ENCODE measurements at places on chromosomes 2 and 18. TPM values are rescaled to one million over a fixed set of nuclear protein-coding genes. Genes with fewer than 3 reads are reported as not detected.

Gene STARD6
- not detected for total RNA-seq

Gene ELOA2
- total RNA-seq: not detected

Gene NT5C1B
- total RNA-seq: not detected

Gene RAPH1
- total RNA-seq: 2.3 TPM

Gene GDF7
- total RNA-seq: not detected

Gene SKA1
- total RNA-seq: 37.5 TPM

Gene CXCR4
- total RNA-seq: 57.7 TPM

GRCh38 chr2:58710795-58711279 is 469.7 kb upstream of the FANCL start:
- DNase-seq: no peak
- H3K4me3 ChIP-seq: no peak overlapping the region
- no peaks in the 10 kb centered on the region for H3K4me1 ChIP-seq
- H3K27ac ChIP-seq: no peak overlapping the region
- H3K27me3 ChIP-seq: peaks cover 3% of the 10 kb centered on the region
- H3K36me3 ChIP-seq: no peaks in the 10 kb centered on the region

- no peak for DNase-seq
- H3K27ac ChIP-seq: no peak overlapping the region
- H3K4me1 ChIP-seq: peaks cover 8% of the 10 kb centered on the region
- H3K4me3 ChIP-seq: no peak overlapping the region
- H3K36me3 ChIP-seq: peaks cover 2% of the 10 kb centered on the region
Observed at GRCh38 chr2:147294825-147295392, 549.9 kb upstream of the ACVR2A start.

DNA sequence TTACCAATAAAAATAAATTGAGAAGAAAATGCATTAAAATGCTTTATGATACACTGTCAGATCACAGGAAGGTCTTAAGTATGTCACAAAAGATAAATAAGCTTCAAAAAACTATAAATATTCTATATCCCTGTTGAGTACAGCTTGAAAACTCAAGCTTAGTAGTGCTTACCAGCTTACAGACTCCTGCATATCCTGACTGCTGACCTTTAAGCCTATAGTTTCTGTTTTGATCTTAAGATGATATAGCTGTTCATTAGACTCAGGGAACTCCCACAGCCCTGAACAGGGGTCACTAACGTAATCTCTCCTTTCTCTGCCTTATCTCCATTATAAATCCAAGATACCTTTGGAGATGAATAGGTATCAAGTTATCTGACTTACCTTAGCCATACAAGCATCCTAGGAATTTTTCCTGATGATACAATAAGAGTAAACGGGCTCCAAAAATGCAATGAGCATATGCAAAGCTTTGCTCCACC is 93.7 kb upstream of the RBBP8 start:
- H3K4me3 ChIP-seq: no peak overlapping the region
- DNase-seq: no peak
- peaks cover 11% of the 10 kb centered on the region for H3K27me3 ChIP-seq
- no peaks in the 10 kb centered on the region for H3K4me1 ChIP-seq

DNA sequence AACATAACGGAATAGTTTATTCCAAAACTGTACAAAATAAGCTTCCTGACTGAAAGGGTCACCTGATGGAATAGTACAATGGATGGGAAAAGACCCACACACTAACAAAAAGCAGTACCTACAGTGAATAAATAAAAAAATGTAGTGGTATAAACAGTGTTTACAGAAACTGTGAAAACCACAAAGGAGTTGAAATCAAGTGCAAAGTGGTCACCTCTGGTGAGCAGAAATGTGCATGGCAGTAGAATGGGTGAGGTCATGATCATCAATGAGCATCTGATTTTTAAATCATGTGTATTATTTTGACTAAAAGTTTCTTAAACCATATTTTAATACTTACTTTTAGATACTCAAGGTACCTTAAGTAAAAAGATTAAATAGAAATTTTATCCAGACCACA is 11.4 kb downstream of the WDSUB1 start:
- peaks cover 4% of the 10 kb centered on the region for H3K4me1 ChIP-seq
- no peaks in the 10 kb centered on the region for H3K27me3 ChIP-seq
- DNase-seq: no peak
- peaks cover 24% of the 10 kb centered on the region for H3K36me3 ChIP-seq

- no peaks in the 10 kb centered on the region for H3K27me3 ChIP-seq
- H3K4me3 ChIP-seq: peak overlapping the region; percentile 93
- DNase-seq: no peak
- peaks cover 77% of the 10 kb centered on the region for H3K4me1 ChIP-seq
- H3K36me3 ChIP-seq: peaks cover 71% of the 10 kb centered on the region
Observed at GRCh38 chr2:113176696-113177355, 3.1 kb downstream of the PSD4 start.

DNA sequence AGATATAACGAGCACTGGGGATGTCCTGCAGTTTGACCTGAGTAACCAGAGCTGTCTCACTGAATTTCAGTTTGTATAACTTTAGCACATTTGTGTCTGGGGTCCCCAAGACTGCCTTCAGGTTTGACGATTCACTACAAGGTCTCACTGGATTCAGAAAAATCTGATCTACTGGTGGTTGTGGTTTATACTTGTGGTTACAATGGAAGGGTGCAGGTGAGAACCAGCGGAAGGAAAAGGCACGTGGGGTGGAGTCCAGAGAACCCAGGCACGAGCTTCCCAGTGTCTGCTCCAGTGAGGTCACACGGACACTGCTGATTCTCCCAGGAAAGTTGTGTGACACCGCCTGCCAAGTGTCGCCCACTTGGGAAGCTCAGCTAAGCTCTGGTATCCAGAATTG is 126.0 kb downstream of the ZNF236 start:
- H3K36me3 ChIP-seq: peaks cover 41% of the 10 kb centered on the region
- no peaks in the 10 kb centered on the region for H3K27me3 ChIP-seq
- H3K4me1 ChIP-seq: peaks cover 12% of the 10 kb centered on the region
- H3K27ac ChIP-seq: no peak overlapping the region

GRCh38 chr18:49645841-49646351 is 84.0 kb downstream of the LIPG start:
- no peaks in the 10 kb centered on the region for H3K36me3 ChIP-seq
- H3K27ac ChIP-seq: no peak overlapping the region
- H3K4me3 ChIP-seq: no peak overlapping the region
- no peak for DNase-seq

DNA sequence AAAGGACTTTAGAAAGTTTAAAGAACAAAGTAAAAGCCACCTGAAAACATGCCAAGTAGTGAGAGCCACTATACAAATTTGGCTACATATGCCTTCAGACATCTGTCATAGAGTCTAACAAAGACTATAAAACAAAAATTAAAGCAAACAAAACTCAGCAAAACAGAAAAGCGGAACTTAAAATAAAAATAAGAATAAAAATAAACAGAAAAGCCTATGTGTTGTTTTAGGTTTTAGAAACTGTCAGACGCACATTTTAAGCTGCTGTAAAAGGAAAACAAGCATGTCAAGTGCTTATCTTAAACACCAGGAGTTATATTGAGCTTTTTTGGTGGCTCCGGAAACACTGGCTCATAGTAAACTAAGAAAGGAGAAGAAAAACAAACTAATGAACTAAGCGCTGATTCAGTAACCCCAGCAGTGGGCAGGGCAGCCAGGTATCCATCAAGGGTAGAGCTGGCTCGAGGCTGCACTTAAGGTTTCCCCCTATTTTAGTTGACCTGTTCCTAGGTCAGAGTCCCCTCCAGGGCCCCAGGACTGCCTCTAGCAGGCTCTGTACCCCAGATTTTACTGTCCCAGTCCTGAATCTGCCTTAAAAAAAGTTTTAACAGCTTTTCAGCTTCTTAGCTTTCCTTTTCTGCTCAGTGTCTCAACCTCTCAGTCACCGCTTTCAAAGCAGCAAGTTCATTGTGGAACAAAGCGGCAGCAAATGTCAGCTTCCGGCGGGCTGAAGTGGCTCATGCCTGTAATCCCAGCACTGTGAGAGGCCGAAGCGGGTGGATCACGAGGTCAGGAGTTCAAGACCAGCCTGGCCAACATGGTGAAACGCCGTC is 15.4 kb upstream of the RMC1 start:
- peak overlapping the region; percentile 57 for H3K4me3 ChIP-seq
- H3K36me3 ChIP-seq: peaks cover 3% of the 10 kb centered on the region
- peaks cover 21% of the 10 kb centered on the region for H3K4me1 ChIP-seq
- H3K27me3 ChIP-seq: no peaks in the 10 kb centered on the region
- DNase-seq: peak; percentile 42
- H3K27ac ChIP-seq: peak overlapping the region; percentile 78

DNA sequence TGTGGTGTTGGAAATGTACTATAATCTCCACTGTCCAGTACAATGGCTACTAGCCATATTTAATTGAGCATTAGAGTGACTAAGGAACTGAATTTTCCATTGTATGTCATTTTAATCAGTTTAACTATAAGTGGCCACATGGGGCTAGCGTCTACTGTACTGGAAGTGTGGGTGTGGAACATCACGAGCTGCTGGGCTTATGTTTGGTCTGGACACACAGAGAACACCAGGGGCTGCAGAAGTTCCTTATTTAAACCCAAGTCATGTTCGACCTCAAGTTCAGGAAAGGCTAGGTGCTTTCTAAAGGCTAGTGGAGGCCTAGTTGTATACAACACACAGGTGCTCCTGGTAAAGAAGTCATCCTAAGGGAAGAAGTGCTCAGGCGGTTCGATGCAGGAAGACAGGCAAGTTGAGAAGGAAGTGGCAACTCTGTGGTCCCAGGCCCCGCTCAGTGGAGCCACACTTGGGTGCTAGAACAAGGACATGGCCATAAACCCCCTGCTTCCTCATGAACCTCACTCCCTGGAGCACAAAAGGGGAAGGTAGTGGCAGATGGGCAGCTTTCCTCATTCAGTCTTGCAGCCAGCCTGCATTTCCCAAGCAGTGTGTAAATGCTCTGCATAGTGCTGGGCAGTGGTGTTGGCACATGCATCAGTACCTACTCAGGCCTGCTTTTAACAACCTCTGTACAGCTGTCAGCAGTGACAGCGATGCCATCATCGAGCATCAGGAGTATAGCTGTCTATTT is 13.3 kb downstream of the LGALSL start:
- H3K27ac ChIP-seq: no peak overlapping the region
- no peaks in the 10 kb centered on the region for H3K4me1 ChIP-seq
- no peak for DNase-seq

- peak overlapping the region; percentile 83 for H3K27ac ChIP-seq
- DNase-seq: no peak
- H3K4me3 ChIP-seq: no peak overlapping the region
- no peaks in the 10 kb centered on the region for H3K27me3 ChIP-seq
- H3K36me3 ChIP-seq: peaks cover 49% of the 10 kb centered on the region
- H3K4me1 ChIP-seq: peaks cover 41% of the 10 kb centered on the region
Observed at GRCh38 chr2:30503695-30504052, 56.6 kb downstream of the LCLAT1 start.

GRCh38 chr2:33786881-33787280 is 187.8 kb upstream of the FAM98A start:
- no peaks in the 10 kb centered on the region for H3K36me3 ChIP-seq
- no peaks in the 10 kb centered on the region for H3K27me3 ChIP-seq
- DNase-seq: no peak
- H3K4me1 ChIP-seq: no peaks in the 10 kb centered on the region

DNA sequence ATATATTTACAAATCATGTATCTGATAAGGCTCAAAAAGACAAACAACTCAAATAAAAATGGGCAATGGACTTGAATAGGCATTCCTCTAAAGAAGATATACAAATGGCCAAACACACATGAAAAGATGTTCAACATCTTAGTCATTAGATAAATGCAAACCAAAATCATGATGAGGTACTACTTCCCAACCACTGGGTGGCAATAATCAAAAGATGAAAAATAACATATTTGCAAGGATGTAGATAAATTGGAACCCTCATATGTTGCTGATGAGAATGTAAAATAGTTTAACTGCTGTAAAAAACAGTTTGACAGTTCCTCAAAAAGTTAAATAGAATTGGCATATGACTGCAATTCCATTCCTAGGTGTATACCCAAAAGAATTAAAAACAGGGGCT is 132.3 kb downstream of the TTC32 start:
- no peaks in the 10 kb centered on the region for H3K4me1 ChIP-seq
- no peak for DNase-seq
- no peak overlapping the region for H3K27ac ChIP-seq
- no peak overlapping the region for H3K4me3 ChIP-seq
- H3K27me3 ChIP-seq: peaks cover 9% of the 10 kb centered on the region

GRCh38 chr2:69948032-69948962 is 13.1 kb downstream of the ASPRV1 start:
- H3K4me3 ChIP-seq: no peak overlapping the region
- DNase-seq: no peak
- peaks cover 37% of the 10 kb centered on the region for H3K4me1 ChIP-seq
- H3K27me3 ChIP-seq: no peaks in the 10 kb centered on the region
- H3K27ac ChIP-seq: no peak overlapping the region
- H3K36me3 ChIP-seq: no peaks in the 10 kb centered on the region

- no peaks in the 10 kb centered on the region for H3K4me1 ChIP-seq
- H3K27ac ChIP-seq: no peak overlapping the region
- no peaks in the 10 kb centered on the region for H3K36me3 ChIP-seq
- no peak overlapping the region for H3K4me3 ChIP-seq
- DNase-seq: no peak
- peaks cover 32% of the 10 kb centered on the region for H3K27me3 ChIP-seq
Observed at GRCh38 chr18:47557160-47557559, 305.7 kb upstream of the SKOR2 start.

DNA sequence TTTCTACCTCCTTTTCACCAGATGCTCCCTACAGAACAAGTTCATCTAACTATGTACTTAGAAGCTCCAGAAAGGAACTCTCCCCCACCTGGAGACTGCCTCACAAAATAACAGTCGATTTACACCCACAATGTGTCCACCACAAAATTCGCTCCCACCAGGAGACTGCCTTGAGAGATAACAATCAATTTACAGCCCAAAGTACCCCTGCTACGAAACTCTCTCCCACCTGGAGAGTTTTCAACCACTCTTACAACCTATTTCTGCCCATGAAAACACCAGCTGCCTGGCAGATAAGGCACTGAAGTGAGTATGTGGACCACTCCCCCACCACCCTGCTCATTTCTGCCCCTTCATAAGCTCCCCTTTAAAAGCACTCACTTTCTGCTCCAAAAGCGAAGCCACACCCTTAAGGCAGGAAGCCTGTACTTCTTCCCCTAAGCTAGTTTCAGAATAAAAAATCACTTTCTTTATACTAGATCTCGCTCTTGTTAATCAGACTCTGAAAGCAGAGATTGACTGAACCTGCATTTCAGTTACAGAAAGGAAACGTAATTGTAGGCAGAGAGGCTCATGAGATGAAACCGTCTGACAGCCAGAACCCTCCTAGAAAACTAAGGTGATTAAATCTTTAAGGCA is 94.4 kb upstream of the RBBP8 start:
- no peak overlapping the region for H3K27ac ChIP-seq
- H3K4me3 ChIP-seq: no peak overlapping the region
- peaks cover 12% of the 10 kb centered on the region for H3K27me3 ChIP-seq
- H3K36me3 ChIP-seq: no peaks in the 10 kb centered on the region
- no peaks in the 10 kb centered on the region for H3K4me1 ChIP-seq
- no peak for DNase-seq

GRCh38 chr18:47260120-47260923 is 8.9 kb upstream of the SKOR2 start:
- H3K4me1 ChIP-seq: peaks cover 9% of the 10 kb centered on the region
- H3K27ac ChIP-seq: no peak overlapping the region
- peaks cover 90% of the 10 kb centered on the region for H3K27me3 ChIP-seq
- peak; percentile 47 for DNase-seq
- H3K4me3 ChIP-seq: no peak overlapping the region
